ENCODE measurements at places on chromosomes 3 and 15. TPM values are rescaled to one million over a fixed set of nuclear protein-coding genes. Genes with fewer than 3 reads are reported as not detected.

DNA sequence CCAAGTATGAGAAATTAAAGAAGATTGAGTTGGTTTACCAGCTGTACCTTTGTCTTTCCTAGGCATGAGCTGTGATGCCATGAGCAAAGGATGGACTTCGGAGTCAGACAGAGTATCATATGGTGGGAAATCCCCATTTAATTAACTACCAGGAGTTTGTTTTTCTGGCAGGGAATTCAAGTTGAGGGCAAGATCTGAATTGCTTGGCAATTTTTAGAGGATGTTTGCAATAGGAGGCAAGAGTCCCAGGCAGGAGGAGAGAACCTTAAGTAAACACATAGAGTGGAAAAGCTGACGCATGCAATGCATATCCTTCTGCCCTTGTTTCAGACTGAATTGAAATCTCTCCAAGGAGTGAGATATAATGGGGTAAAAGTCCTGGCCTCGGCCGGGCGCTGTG lies 569.7 kb upstream of the MDFIC2 start:
- no peak for DNase-seq

GRCh38 chr3:148992635-148993255 lies 1.4 kb downstream of the GYG1 start:
- peak; percentile 56 for DNase-seq

DNA sequence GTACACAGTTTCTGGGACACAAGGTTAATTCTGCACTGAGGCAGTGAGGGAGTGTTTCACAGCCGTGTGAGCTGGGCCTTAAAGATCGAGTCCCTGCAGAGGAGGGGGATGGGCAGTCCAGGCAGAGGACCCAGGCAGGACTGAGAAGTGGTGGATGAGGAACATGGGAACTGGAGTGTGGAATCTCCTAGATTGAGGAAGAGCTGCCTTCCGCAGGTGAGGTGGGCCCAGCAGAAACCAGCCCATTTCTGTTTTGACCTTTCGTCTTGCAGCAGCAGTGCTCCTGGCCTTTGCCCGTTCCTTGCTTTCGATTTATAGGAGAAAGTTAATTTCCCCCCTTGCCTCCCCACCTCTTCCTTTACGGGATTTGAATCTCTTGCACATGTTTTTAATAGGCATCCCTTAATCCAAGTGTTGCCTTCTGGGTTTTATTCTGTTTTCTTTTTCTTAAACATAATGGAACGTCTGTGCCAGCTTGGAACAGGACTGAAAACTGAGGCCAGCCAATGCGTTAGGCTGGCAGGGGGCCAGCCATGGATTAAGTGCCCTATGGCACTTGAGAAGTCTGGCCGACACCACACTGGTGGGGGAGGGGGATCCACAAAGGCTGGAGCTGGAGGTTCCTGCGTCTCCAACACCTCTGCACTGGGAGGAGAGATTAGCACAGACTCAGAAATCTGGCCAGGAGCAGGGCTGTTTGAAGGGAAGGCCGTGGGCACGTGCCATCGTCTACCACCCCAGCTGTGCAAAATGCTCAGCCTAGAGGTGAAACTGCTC lies 78.1 kb downstream of the AAGAB start:
- no peak for DNase-seq

DNA sequence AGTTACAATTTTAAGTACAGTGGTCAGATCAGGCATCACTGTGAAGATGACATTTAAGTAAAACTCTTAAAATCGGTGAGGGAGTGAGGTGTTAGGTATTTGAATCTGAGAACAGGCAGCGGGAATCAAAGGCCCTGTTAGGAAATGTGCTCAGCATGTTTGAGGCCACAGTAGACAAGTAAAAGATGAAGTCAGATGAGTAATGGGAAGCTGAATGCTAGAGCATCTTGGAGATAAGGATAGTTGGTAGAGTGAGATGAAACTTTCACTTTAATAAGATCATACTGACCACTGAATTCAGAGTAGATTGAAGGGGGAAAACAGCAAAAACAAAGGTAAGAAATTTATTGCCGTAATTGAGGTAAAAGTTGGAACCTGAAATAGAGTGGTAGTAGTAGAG lies 61.6 kb downstream of the DCBLD2 start:
- no peak for DNase-seq

Gene ZNF774
- total RNA-seq, result 1.2 TPM

- DNase-seq, result no peak
Measured at GRCh38 chr15:57253500-57253899, 122.8 kb upstream of the CGNL1 start.

GRCh38 chr3:16379838-16380237 lies 114.8 kb downstream of the OXNAD1 start:
- no peak for DNase-seq

GRCh38 chr3:128490915-128491690 lies 1.9 kb downstream of the GATA2 start:
- peak; percentile 65 for DNase-seq

DNA sequence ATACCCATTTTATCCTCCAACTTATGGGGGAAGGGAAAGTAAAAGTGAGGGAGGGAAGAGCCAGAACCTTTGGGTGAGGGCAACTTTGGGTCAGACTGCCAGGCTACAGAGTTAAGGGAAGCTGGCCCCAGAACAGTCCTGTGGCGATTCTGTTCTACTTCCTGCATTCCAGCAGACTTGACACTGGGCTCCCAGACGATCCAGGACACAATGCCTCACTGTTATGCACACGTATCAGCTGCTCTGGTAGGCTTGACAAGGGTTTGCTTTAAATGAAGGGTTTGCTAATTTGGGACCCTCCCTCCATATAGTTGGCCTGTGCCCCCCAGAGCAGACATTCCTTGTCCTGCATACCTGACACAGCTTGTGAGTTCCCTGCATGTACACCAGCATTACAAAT lies 10.7 kb downstream of the GORASP1 start:
- no peak for DNase-seq

DNA sequence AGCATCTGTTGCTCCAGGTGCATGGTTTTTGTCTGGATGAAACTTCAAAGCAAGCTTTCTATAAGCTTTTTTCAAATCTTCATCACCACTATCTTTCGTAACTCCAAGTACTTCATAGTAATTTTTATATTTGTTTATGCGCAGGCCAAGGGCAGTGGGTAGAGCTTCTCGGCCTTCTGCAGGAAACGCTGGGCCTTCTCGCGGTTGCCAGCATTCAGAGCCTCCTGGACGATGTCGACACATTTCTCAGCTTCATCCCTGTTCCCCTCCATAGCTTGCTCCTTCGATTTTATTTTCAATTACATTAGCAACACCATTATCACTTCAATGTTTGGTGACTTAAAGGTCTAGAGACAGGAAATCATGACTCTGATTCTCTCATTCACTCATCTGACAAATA lies 20.2 kb downstream of the DENND4A start:
- DNase-seq, result no peak

Gene FSD2
- not detected for total RNA-seq

Gene IQCH
- total RNA-seq, result 1.6 TPM

DNA sequence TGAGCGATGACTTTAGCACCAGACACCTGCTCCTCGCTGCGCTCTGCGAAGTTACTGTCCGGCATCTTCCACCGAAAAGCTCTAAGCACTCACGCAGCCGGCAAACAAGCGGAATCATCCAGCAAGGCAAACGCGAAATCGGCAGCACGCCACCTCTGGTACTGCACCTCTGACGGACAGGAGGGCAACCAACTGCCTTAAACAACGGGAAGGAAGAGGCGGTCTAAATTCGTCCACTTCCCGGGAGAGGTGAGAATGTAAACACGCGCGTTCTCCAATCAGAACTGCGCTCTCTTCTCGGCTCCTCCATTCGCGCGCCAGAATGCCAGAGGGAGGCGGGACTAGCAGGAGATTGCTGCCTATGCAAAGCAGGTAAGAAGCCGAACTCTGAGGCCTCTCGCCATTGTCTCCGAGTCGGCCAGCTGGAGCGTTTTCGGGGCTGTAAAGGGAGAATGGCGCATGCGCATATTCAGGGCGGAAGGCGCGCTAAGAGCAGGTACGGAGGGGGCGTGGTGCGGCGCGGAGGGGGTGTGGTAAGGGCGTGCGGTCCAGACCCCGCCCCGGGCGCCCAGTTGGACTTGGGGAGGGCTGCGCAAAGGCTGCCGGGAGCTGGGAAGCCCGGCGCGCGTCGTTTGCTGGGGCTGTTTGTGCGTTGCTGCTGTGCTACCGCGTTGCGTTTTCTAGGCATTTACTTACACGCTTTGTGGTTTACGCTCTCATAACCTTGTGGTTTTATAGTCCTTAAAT lies at the start of the genes BTD and HACL1:
TSS of gene BTD (plus strand) at position 347 of the 747 bp plus-strand sequence. CDS start 33,695 bp downstream, outside the sequence.
TSS of gene HACL1 (minus strand) at position 171 of the 747 bp plus-strand sequence. CDS start at position 65, 106 bp downstream.
- peak; percentile 99 for DNase-seq

Gene SLC30A4
- 1.2 TPM for total RNA-seq

GRCh38 chr3:141100531-141101320 lies 49.6 kb downstream of the SPSB4 start:
- DNase-seq, result no peak

DNA sequence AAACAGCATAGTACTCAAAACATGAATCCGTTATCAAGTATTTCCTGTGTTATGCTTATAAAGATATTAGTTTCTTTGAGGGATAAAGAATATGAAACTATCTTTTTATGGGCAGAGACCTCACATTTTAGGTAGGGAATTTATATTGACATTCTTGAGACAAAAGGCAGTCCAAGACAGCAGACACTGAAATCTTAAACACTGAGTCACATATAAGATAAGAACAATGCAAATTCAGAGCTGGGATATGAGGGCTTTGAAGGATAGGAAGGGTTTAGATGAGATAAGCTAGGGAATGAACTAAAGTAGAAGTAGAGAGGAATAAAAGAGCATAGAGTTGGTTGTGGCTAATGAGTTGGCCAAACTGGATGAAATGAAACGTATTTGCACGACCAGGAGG lies 58.4 kb downstream of the ASTE1 start:
- no peak for DNase-seq

Gene CLDN16
- not detected for total RNA-seq

- DNase-seq, result no peak
Measured at GRCh38 chr15:26620528-26621458, 152.1 kb downstream of the GABRB3 start.

Gene CCR5
- total RNA-seq, result 2.3 TPM

Gene RPSA
- total RNA-seq, result 1,932 TPM

Gene CHRD
- total RNA-seq, result not detected

GRCh38 chr3:122956693-122957455 lies 70.7 kb downstream of the SEMA5B start:
- no peak for DNase-seq

GRCh38 chr15:101497017-101497416 lies 7.5 kb upstream of the PCSK6 start:
- no peak for DNase-seq

Gene FAM43A
- 7.0 TPM for total RNA-seq

Gene UBA7
- total RNA-seq, result 91.7 TPM

- no peak for DNase-seq
Measured at GRCh38 chr3:162317046-162317445, 820.4 kb downstream of the OTOL1 start.

Gene CHRM5
- not detected for total RNA-seq

GRCh38 chr15:35925275-35926006 lies 379.5 kb upstream of the DPH6 start:
- DNase-seq, result no peak

GRCh38 chr3:51942603-51943450 lies 664 bp downstream of the PARP3 start:
- peak; percentile 89 for DNase-seq

Gene TLR9
- 0.17 TPM for total RNA-seq

Gene VIPR1
- 0.80 TPM for total RNA-seq

Gene RNF111
- 32.9 TPM for total RNA-seq

Gene HHLA2
- 2.2 TPM for total RNA-seq

Gene RGMA
- not detected for total RNA-seq

DNA sequence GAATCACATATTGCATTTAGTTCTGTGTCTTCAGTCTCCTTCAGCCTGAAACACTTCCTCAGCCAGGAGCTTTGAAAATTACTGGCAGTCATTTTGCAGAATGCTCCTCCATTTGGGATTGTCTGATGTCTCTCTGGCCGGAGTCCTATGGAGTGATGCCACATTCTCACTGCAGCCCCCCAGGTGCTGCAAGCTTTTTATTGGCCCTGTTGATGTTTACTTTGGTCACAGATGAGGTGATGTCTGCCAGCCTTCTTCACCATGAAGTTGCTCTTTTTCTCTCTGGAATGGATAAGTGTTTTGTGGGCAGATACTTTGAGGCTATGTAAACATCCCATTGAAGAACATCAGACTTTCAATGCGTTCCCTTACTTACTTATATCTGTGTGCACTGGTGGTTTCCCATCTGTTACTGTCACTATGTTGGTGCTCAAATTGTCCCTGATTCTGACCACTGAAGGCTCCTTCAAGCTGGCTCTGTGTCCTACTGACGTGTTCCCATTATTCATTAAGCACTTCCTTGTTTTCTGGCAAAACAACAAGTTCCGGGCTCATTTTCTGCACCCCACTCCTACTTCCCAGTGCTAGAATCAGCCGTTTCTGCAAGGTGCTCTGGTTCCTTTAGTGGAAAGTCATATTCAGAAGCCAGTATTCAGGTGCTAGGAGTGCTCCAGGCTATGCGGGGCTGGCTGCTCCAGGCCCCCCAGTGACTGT lies 1.4 kb upstream of the CLEC3B start:
- no peak for DNase-seq

Gene SUCNR1
- not detected for total RNA-seq

DNA sequence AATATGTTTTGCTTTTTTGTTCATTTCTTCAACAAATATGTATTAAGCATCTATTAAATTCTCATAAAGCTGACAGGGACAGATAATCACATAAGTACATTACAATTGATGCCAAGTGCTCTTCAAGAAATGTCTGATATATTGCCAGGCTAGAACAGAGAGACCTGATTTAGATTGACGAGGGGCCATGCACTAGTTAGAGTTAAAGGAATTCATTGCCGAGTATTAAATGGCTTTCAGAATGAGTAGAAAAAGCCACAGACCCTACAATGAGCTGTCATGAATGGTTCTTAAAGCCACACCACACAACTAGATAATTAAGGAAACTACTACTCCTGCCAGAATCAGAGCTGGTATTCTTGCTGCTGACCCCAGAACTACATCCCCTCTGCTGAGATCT lies 250.2 kb upstream of the MME start:
- no peak for DNase-seq

DNA sequence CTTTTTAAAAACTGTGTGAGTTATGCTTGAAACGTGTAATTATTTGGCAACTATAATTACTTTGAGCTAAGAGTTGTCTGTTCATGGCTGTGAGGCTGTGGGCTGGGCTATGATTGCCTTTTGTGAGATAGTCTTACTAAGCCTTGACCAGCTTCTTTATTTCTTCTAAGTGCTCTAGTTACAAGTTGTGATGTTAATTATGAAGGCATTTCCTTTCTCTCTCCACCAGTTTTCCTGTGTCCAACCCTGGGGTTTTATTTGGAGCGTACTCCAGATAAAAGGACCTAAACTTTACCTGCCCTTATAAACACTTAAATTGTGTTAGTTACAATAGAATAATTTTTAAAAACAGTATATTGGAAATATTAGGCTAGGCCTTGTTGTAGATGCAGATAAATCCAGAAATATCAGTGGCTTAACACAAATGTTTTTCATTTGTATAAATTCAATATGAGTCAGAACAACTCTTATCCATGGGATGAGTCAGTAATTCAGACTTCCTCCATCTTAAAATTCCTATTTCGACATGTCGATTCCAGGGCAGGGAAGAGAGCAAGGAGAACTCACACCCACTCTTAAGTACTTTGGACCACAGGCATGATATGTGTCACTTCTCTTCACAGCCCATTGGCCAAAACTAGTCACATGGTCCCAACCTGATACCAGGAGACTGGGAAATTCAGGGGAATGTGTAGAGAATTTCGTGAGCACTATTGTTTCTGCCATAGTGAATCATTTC lies 17.0 kb downstream of the TMEM62 start:
- DNase-seq, result no peak

Measured in activated CD4-positive, alpha-beta T cell treated with anti-CD3 and anti-CD28 coated beads, Interleukin-2, amount 10 ng/mL, durations not matched to agents 24 days and 14 days (primary cell).